HT-29 (cell line): ENCODE measurements at places on chromosomes 16 and 17. TPM values are rescaled to one million over a fixed set of nuclear protein-coding genes. Genes with fewer than 3 reads are reported as not detected.
A peak's percentile ranks its signal among the peaks of the same experiment; 100 is the strongest.

The PPY gene
- not detected in 2 replicates for total RNA-seq

GRCh38 chr17:82487910-82488309 is 29.4 kb downstream of the NARF start:
- DNase-seq, result no peak

The MYH11 gene
- total RNA-seq, result 0.05 TPM in 1 of 2 replicates, not detected in the other

The SP6 gene
- 11.2 and 12.5 TPM in 2 replicates for total RNA-seq

The C17orf78 gene
- total RNA-seq, result not detected in 2 replicates

- peak; percentile 61 for DNase-seq
Measured at GRCh38 chr17:41322094-41322902, 6.8 kb upstream of the KRTAP17-1 start.

- DNase-seq, result no peak
Measured at GRCh38 chr17:17990282-17990681, 17.6 kb downstream of the DRC3 start.

GRCh38 chr16:22370038-22370820 is 4.2 kb downstream of the CDR2 start:
- DNase-seq, result no peak

- DNase-seq, result no peak
Measured at GRCh38 chr16:87044829-87045228, 272.4 kb downstream of the C16orf95 start.

GRCh38 chr17:40479754-40480480 is 21.5 kb downstream of the TNS4 start:
- peak; percentile 18 for DNase-seq

DNA sequence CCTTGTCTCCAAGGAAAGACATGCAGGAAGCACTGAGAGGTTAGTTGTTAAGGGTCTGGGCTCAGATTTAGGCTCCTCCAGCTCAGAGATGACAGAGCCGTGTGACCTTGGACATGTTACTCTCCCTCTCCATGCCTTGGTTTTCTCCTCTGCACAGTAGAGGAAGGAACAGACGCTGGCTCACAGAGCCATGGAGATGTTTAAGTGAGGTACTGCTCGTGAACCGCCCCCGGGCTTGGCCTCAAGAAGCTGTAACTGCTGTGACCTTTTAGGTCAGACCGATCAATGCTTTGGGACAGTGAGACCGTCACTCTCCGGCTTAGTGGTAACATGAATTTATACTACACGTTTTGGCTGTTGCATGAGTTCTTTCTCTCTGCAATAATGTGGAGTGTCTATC is 197.4 kb downstream of the C16orf95 start:
- no peak for DNase-seq

DNA sequence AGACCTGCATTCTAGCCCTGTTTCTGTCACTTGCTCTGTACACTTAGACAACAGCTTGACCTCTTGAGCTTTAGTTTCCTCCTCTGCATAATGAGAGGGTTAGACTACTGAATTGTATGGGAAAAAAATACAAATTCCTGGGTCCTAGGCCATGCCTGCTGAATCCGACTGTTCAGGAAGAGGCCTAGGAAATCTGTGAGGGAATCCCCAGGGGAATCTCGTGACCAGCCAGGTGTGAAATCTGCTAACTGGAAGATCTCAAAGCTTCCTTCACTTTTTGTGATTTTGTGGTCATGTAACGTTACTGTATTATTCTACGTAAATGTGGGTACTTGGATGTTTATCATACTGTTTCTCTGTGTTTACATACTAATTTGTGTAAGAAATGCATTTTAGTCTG is 58.2 kb downstream of the CYLD start:
- no peak for DNase-seq

The MYO15A gene
- total RNA-seq, result 0.05 TPM in 1 of 2 replicates, not detected in the other
